ENCODE measurements at places on chromosomes 16 and 17.
A peak's percentile ranks its signal among the peaks of the same experiment; 100 is the strongest.

- no peak for DNase-seq
Measured at GRCh38 chr16:72944757-72945485, 103.0 kb downstream of the ZFHX3 start.

- no peak for DNase-seq
Measured at GRCh38 chr17:676060-676700, 38.5 kb downstream of the VPS53 start.

- no peak for DNase-seq
Measured at GRCh38 chr16:85149776-85150175, 37.5 kb upstream of the CIBAR2 start.

DNA sequence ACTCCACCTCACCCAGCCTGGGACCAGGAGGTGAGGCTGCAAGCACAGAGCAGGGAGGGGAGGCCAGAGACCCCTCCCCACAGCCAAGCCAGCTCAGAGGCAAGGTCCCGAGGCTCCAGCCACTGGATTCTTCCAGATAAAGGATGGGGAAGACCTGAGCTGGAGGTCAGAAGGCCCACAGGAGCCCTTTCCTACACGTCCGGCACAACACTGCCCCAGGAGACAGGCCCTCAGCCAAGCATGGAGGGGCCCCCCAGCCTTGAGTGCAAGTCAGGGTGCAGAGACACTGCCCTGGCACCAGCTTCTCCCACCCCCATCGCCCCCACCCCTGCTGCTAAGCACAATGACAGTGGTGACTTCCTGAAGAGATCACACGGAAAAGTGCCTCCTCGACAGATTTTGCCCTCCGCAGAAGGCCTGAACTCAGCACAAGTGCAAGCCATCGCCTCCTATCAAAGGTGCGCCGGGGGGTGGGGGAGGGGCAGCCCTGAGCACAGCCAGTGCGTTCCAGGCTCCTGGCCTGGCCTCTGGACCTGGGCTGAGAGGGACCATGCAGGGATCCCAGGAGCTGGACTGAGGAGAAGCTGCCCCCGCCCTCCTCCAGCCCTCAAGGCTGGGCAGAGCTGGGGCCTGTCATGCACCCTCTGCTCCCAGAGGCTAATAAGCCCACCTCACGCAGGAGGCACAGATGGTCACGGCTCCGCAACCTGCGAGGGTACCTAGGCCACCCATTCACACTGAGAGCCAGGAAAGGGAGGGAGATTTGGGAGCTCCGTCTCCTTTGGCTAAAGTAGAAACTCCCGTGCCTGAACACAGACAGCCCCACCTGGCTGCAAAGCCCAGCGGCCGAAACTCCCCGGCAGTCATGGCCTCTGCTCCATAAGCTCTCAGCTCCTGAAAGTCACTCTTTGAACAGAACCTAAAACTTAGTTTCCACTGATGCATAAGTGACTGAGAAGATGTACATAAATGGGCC is 2.7 kb downstream of the MAFG start:
- peak; percentile 56 for DNase-seq

GRCh38 chr17:20256144-20256543 is 211.2 kb downstream of the LGALS9B start:
- DNase-seq: no peak

DNA sequence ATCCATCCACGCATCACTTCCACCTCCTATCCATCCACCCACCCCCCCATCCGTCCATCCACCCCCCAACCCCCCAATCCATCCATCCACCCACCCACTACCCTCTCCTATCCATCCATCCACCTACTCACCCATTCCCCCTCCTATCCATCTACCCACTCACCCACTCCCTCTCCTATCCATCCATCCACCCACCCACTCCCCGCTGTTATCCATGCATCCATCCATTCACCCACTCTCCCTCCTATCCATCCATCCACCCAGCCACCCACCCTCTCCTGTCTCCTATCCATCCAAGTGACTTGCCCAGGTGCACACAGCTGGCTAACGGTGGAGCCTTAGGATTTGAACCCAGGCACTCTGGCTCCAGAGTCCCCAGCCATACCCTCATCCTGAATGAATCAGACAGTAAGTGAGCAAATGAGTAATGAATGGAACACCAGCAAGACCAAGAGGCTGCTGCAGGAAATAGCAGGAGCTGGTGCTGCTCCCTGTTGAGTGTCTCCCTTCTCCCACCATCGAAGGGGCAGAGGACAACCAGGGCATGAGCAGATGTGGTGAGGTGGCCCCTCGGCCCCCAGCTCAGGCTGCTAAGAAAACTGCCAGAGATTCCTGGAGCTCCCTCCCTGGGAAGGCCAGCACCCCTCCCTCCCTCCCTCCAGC is 62.5 kb downstream of the LITAF start:
- no peak for DNase-seq

DNA sequence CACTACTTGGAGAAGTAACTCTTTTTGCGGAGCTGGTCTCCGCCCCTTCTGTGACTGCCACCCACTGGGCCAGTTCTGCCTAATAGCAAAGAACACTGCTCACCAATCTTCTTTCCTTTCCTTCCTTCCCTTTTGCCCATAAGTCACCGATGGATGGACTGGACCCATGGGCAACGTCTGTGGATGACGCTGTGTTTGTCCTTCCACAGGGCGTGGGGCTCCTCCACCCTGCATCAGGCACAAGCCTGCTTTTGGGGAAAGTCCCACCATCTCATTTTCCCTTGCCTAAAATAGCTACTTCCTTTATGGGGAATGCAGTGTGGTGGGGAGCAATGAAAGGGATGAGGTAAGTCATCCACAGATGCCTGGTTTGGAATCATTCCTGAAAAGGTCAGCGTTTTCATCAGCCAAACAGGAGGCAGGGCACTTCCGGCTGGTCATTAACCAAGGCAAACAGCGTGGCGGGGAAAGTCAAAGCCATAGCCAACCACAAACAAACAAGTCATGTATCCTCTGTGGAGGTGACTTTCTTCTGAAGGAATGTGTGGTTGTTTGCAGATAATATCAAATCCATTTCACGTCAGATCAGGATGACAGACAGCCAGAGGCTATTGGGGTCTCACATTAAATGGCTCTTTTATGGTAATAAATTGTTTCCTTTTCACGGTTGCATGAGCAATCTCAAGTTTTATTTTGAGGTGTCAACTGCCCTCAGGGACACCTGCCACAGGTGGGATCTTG is 30.7 kb upstream of the MED9 start:
- no peak for DNase-seq

- no peak for DNase-seq
Measured at GRCh38 chr17:75765981-75766380, 989 bp upstream of the GALK1 start.

GRCh38 chr17:7394452-7395191 is at the start of gene PLSCR3:
TSS of gene PLSCR3 (minus strand) at chr17:7394525. CDS start at chr17:7394110, 415 bp downstream.
- DNase-seq: peak; percentile 90

DNA sequence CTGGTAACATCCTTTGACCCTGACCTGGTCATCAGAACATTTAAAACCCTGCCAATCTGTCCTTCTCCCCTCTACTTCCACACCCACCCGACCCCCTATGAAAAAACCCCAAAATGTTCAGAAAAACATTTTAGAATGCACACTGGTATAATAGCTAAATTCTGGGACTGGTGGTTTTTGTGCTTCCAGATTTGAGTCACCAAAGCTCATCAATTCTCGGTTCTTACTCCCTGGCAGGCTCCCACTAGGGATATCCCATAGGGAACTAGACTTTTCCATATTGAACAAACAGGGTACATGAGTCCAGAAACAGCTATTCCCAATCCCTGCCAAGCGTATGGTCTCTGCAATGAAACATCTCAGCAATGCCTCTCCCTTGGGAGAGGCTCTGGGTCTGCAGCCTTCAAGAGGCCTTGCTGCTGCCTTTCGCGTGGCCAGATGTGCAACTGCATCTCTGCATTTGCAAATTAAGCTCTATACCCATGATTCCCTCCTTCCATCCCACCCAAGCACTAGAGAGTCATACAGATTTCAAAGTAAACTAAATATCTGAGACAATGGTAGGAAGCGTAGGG is 67.7 kb downstream of the SMG6 start:
- no peak for DNase-seq

- DNase-seq: no peak
Measured at GRCh38 chr16:10242916-10243315, 60.7 kb upstream of the GRIN2A start.

DNA sequence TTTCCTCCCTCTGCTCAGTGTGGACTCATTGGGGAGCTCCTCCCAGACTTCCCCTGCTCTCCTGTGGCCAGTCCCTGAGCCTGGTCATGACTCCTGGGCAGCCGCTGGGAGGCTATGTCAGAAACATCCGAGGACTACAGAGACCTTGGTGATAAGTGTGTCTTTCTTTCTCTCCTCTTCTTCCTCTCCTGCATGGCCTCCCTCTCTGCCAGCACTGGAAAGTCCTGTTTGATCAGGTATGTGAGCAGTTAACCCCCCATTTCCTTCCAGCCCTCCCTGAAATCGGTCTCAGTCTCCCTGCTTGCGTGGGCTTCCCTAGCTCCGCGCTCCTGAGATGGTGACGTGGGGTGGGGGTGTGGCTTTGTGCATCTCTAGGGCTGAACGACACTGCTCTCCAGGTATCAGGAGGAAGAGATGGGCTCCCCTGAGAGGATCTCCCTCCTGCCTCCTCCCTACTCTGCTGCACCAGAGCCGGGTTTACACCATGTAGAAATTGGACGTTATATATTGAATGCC is 2.1 kb downstream of the RHBDL3 start:
- DNase-seq: no peak

GRCh38 chr17:63399856-63400255 is 46.2 kb downstream of the CYB561 start:
- no peak for DNase-seq

DNA sequence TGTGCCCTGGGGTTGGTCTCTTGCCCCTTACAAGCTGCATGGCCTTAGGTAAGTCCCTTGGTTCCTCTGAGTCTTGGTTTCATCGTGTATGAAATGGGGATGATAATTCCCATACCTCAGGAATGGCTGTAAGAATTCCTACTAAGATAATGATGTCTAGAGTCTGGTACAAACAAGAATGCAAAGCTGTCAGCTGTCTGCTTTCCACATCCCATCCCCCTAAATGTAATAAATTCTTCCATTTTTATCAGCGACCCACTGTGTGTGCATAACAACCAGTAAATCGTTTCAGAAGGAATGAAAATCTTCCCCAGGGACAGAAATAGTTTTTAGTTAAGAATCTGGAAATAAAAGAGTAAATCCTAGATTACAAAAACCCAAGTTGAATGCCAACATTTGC is 95.4 kb downstream of the CPPED1 start:
- DNase-seq: no peak

DNA sequence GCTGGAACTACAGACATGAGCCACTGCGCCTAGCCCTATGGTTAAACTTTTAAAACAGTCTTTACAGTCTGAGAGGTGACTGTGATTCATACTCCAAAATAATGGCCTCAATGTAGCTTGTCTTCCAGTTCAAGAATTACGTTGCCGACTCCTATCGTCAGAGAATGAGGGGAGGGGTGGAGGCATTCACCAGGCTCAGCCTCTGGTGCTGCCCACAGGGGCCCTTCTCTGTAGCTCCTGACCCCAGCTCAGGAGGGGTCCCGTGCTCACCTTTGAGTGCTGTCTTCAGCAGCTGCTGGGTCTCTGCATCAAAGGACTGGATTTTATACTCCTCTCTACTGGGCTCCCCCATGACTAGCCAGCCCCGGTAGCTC is 1.2 kb downstream of the MIF4GD start:
- no peak for DNase-seq

DNA sequence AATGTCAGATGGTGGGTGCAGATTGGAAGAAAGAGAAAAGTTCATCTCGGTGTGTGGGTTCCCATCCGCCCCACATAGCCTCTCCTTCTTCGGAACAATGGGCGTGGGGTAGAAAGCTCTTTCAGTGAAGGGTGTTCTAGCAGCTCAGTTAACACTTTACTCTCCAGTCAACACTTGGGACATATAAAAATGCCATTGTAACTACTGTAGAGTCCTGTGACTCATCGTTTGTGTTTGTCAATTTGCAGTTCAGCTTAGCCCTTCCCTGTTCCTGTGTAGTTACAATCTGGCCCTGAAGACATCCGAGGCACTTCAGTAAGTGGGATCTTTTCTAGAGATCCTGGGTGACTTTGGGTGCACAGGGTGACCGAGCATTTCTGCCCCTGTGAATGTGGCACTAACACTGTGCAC is 11.5 kb upstream of the CLEC18C start:
- DNase-seq: no peak

- DNase-seq: no peak
Measured at GRCh38 chr17:3512505-3513171, 36.8 kb downstream of the ASPA start.

DNA sequence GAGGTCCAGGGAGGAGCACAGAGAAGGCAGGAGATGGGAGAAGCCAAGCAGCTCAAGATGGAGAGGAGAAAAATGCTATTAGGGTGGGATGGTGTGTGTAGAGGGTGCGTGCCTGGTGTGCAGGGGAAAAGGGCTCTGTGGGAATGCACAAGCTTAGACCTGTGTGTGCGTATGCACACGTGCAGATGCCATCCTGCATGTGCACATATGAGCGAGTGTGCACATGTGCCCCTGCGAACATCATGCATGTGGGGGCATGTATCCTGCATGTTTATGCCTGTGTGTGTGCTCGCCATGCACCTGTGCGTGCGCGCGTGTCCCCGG is 438 bp upstream of the KCNJ12 start:
- DNase-seq: no peak

DNA sequence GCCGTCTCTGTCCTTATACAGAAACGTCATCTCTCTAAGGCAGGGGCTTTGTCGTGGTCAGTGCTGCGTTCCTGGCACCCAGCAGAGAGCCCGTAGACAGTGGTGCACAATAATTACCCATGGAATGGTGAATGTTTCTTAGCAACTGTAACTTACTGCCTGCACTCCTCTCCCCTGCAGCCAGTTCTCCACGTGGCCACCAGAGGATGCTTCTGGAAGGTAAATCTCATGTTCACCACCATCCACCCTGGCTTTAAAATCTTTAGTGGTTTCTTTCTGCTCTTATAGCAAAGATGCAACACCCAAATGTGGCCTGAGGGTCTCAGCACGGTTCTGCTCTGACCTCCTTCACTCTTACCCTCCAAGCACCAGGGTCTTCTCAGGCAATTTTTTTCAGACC is 150.8 kb downstream of the GRIN2A start:
- no peak for DNase-seq

GRCh38 chr17:40515491-40516041 is 14.1 kb upstream of the TNS4 start:
- DNase-seq: no peak

All from erythroblast (primary cell).